Left renal cortex interstitium (tissue), 4 donors: ENCODE measurements at places on chromosomes 12 and 14. TPM values are rescaled to one million over a fixed set of nuclear protein-coding genes. Genes with fewer than 3 reads are reported as not detected.

GRCh38 chr14:93005838-93006237 lies 82.9 kb downstream of the CHGA start:
- DNase-seq: no peak

GRCh38 chr14:35347323-35348043 lies 55.3 kb downstream of the PSMA6 start:
- DNase-seq: no peak

WASHC3 gene
- 65.2 TPM for polyA plus RNA-seq

KRT83 gene
- polyA plus RNA-seq: not detected

ENDOU gene
- polyA plus RNA-seq: 0.13 TPM

GALNT6 gene
- polyA plus RNA-seq: 6.6 TPM

DNA sequence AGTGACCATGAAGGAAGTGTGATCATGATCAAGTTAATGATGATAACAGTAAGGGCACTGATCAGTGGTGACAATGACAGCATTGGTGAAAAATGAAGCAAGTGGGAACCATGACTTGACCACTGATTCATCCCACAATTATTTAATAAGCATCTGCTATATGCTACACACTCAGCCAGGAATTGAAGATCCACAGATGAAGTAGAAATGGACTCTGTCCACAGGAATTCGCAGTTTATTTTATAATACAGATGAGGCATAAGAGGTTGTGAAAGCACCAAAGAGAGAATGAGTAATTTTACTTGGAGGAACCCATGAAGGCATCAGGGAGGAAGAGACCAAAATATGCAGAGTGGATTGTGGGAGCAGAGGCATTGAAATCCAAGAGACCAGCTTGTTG lies 33.8 kb upstream of the SMUG1 start:
- DNase-seq: no peak

CPNE6 gene
- polyA plus RNA-seq: not detected

DNA sequence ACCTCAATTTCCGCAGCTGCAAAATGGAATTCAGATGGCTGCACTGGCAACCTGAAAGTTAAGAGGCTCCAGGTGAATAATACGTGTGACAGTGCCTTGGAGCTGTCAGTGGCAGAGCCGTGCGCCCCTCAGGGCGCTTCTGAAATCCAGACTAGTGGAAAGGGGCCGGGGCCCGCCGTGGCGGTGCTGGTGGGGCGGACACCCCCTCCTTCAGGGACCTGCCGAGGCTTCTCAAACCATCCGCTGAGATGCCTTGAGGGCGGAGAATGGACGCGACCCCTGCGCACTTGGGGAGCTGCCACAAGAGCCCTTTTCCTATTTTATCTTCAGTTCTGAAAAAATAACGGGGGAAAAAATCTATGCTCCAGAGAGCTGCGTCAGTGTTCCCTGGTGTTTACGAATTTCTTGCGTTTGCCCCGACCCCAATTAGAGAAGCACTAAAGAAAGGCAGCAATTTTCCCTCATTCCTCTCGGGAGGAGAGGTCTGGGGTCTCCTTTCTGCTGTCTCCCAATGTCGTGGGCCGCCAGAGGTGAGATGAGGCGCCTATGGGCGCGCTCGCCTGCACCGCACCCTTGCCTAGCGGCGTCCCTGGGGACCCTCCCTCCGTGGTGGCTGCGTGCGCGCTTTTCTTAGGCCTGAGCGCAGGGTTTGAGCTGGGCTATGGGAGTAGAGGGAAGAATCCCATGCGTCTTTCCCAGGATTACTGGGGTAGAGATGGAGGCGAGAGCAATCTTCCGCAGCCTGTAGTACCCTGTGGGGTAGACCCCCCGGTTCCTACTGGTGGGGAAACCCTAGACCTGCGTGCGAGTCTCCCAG lies 2.2 kb downstream of the NOS1 start:
- DNase-seq: no peak

DNA sequence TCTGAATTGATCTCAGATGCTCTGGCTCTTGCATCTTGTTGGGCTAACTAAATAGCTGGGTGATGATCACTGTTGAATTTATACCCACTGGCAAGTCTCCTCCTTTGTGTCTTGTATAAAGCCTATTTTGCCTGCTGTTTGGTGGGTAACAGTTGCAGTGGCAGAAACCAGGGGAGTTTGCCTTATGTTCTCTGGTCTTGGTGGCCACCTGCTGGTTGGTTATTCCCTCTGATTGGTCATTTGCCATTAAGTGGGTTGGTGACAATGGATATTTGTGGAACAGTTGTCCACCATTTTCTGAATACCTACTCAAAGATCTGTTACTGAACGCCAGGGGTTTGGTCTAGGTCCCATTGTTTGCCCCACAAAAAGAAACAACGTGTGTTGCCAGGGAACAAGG lies 52.1 kb downstream of the AVPR1A start:
- no peak for DNase-seq

- no peak for DNase-seq
Observed at GRCh38 chr12:31353750-31354708, 28.1 kb upstream of the SINHCAF start.

DNA sequence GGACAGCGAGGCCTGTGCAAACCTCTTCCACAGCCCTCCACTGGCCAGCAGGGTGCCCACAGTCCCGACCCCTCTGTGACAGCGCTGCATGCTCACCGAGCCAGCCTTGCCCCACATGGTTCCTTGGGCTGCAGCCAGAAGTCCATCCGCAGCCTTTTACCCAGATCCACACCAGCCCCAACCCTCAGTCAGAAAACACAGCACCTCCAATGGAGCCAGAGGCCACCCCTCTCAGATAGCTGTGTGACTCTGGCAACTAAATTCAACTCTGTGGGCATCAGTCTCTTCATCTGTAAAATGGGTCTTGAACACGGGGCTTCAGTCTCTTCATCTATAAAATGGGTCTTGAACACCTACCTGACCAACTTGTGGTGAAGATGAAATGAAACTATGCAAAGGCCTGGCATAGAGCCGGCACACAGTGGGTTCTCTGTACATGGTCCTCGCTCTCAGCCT lies 38.0 kb downstream of the NFKBIA start:
- DNase-seq: no peak

GRCh38 chr12:4960547-4960946 lies 50.8 kb downstream of the KCNA1 start:
- DNase-seq: no peak

- DNase-seq: no peak
Observed at GRCh38 chr12:104433061-104433460, 23.7 kb upstream of the CHST11 start.

TPPP2 gene
- 3.6 TPM for polyA plus RNA-seq

PNN gene
- 161 TPM for polyA plus RNA-seq

DNA sequence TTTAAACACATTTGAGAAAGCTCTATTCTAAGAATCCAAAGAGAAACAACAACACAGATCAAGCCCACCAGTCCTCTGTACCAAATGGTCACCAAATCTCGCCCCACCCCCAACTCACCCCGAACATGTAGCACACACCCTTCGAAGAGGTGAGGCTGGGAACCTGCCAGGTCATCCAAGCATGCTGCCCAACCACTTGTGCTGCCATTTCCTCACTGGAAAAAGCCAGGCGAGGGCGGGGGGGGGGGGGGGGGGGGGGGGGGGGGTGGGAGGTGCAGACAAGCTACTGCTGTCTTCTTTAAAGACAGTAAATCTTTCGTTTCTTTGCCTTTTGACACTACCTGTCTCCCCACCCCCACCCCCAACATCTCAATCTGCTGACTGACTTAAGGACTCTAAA lies 59.9 kb downstream of the SETD3 start:
- no peak for DNase-seq

GRCh38 chr12:12190087-12190809 lies 76.6 kb downstream of the LRP6 start:
- no peak for DNase-seq

DNA sequence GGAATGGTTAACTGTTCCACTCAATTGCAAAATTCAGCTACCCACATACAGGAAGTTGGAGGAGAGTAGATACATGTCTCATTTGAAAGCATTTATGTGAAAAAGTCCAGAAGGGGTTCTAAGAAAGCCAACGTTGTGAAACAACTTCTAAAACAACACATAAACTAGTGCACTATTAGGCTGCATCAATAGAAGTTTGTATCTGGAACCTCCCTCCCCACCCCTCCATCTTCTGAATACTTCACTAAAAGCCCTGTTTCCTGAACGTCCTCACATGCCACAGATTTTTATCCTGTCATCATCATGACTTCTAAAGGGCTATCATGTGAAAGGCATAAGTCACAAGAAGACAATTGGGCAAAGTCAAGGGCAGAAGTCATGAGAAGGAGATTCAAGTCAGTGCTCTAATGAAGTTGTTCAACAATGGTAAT lies 5.5 kb downstream of the KRT79 start:
- no peak for DNase-seq

DNA sequence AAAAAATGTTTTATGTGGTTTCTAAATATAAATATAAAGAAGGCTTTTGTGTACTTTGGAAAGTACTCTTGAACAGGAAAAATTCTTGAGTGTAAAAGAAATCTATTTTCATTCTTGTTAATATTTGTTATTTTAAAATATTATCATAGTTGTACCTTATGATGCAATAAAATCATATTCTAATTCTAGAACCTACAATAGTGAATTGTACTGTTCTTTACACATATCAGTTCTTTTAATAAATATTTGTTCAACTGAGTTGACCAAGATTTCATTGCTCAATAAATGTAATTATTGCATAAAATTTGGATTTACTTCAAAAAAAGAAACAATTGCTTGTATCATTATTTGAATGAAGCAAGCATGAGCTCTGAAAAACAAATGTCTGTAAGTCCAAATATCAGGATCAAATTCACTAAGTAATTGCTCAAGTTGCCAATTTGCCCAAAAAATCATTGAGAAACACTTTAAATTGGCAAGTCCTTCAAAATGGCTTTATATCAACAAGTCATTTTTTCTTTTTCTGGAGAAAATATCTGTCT lies 191.6 kb upstream of the SLC16A7 start:
- no peak for DNase-seq

- DNase-seq: no peak
Observed at GRCh38 chr14:96781371-96781770, 15.8 kb upstream of the VRK1 start.

- no peak for DNase-seq
Observed at GRCh38 chr14:106094654-106095189, 568.3 kb downstream of the TMEM121 start.

TUBA1C gene
- polyA plus RNA-seq: 142 TPM

GYS2 gene
- not detected for polyA plus RNA-seq

AJUBA gene
- 106 TPM for polyA plus RNA-seq

GRCh38 chr12:54933376-54933775 lies 51.2 kb downstream of the TESPA1 start:
- no peak for DNase-seq

DNA sequence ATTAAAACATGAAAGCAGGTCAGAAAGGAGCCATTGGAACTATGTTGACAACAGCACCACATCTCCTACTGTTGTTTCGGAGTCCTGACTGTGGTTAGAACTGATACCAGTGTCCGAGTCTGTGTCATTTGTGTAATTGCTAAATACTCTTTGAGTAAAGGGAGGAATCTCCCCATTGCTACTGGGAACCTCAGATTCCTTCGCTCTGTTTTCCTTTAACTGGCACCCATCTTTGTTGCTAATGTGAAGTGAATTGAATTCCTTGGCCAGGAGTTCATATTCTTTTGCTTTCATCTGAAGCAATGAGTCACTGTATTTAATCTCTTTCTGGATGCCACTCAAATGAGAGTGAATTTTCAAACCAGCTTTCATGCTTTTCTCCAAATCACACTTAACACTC lies 31.5 kb downstream of the RASSF9 start:
- no peak for DNase-seq

DNA sequence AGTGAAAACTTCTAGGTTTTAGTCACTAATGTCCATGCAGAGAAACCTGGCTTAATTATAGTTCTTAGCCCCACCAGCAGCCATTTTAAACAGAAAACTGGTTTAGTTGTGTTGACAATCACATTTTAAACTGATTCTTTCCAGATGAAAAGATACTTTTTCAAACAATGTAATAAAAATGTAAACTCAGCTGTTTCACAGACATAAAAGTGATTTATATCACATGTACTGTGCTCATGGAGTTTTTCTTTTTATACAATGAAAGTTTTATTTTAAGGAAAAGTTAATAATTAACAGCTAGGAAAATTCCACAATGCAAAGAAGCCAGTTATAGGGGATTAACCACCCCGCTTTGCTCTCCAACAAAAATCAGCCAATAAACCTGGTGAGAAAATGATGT lies 129.7 kb downstream of the PAX9 start:
- no peak for DNase-seq

DNA sequence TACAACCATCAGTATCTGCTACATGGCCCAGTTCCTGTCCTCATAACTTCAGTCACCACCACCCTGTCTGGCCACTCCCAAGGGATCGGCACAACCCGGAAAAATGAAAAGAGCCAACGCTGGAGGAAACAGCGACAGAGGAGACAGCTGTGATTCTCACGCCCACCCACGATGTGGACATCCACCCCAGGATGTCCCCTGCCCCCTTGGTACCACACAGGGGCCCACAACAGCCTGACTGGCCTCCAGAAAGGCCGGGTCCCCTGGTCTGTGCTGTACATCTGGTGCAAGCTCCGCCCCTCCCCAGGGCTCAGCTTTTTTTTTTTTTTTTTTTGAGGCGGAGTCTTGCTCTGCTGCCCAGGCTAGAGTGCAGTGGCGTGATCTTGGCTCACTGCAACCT lies 12.5 kb downstream of the RPS6KL1 start:
- DNase-seq: no peak

DNA sequence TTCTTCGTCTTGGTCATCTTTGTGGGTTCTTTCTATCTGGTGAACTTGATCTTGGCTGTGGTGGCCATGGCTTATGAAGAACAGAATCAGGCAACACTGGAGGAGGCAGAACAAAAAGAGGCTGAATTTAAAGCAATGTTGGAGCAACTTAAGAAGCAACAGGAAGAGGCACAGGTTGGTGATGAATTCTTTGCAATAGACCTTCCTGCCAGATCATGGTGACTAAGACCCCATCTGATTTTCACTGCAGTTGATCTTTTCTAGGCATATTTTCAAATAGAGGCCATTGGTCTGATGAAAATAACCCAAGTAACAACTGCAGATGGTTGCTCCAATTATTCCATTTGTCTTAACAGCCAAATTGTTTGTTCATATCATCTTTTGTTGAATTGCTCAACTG lies 114.4 kb downstream of the SCN8A start:
- DNase-seq: no peak

DNA sequence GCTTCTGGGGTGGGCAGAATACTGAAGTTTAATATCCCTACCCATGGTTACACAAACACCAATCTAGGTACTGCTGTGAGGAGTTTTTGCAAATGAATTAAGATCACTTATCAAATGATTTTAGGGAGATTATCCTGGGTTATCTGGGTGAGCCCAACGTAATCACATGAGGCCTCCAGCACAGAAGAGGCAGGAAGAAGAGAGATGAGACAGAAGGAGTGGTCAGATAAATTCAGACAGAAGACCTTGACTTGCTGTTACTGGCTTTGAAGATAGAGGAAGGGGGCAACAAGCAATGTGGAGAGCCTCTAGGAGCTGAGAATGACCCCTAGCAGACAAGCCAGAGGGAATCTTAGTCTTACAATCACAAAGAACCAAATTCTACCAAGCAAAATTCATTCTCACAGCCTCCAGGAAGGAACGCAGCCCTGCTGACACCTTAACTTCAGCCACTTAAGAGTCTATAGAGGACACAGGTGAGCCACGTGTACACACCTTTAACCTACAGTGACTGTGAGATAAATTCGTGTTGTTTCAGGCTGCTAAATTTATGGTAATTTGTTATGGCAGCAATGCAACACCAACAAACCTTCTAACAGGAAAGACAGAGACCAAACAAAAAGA lies 49.4 kb downstream of the FERMT2 start:
- no peak for DNase-seq

LMO3 gene
- polyA plus RNA-seq: 3.1 TPM

GRCh38 chr14:104545942-104546501 lies 33.5 kb upstream of the C14orf180 start:
- DNase-seq: no peak
